ENCODE measurements at places on chromosomes 12 and 14.
A peak's percentile ranks its signal among the peaks of the same experiment; 100 is the strongest.

DNA sequence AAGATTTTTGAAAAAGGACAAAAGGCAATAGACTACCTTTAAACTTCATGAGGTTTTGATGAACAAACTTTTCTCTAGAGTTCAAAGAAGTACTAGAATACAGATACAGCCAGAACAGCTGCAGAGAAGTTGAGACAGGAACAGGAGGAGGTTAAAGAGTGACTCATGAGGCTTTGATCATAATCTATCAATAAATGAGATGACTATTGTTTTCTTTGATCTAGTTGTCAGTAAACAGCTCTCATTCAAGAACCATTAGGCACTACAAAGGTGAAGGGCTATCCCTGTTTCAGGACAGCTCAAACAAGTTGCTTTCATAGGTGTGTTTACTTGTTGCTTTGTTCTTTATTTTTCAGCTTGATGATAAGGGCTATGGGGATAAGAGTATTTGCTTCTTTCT is 2.4 kb downstream of the WASHC3 start:
- no peak for DNase-seq

DNA sequence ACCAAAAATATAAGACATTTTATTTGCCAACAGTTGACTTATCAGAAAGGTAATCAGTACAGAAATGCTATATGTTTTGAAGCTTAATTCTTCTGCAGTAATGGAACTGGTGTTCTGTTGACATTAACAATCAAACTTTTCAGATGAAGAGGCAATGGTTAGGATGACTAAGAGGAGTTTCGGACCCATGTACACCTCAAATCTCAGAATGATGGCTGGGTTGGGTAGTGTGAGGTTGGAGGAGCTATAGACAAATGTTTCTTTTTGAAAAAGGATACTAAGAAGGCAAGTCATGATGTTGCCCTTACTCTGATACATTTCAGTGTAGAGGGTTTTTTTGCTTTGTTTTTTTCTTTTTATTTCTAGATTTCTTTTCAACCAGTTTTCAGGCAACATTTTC is 66.9 kb downstream of the KNTC1 start:
- DNase-seq, result no peak

DNA sequence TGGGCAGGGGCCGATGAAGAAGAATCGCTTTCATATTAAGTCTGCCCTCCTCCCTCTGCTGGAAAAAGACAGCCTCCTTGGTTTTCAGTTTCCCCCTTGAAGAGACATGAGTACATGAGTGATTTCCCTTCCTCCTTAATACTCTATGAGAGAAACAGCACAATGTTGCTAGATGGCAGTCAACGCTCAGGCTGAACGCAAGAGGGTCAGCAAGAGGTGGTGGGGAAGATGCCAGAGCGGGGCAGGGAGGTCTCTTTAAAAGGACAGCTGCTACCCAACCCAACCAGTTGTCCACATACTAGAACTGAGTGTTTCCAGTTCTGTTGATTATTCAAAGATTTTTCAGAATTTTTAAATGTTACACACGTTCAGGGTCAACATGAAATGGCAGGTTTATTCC is 22.8 kb downstream of the CRACR2A start:
- no peak for DNase-seq

- no peak for DNase-seq
These were observed 1117.7 kb downstream of the BCL11B start for GRCh38 chr14:98154254-98154653.

DNA sequence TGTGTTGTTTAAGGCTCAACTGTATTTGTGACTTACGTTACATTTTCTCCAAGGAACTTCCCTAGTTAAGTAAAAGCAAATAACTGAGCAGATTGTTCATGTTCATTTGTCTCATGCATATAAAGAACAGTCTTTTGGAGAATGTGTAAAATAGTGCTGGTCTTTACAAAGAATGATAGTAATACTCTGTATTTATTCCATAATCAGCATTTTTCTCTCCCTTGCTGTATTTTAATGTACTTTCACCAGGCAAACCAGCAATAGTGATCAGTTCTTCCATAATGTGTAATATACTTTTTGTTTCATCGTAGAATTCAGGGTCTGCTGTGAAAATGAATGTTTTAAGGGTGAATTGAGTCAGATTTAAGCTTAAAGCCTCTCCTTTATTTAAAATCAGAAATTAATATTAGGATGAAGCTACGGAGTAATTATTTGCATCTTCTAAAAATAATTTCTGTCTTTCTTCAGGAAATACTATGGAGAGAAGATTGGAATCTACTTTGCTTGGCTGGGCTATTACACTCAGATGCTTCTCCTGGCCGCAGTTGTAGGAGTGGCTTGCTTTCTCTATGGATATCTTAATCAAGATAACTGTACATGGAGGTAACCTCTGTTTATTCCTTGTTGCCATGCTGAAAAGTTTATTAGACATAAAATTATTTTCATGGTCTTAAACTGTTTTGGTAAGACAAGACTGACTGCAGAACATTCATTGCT is 141.1 kb downstream of the ANO6 start:
- DNase-seq, result no peak

DNA sequence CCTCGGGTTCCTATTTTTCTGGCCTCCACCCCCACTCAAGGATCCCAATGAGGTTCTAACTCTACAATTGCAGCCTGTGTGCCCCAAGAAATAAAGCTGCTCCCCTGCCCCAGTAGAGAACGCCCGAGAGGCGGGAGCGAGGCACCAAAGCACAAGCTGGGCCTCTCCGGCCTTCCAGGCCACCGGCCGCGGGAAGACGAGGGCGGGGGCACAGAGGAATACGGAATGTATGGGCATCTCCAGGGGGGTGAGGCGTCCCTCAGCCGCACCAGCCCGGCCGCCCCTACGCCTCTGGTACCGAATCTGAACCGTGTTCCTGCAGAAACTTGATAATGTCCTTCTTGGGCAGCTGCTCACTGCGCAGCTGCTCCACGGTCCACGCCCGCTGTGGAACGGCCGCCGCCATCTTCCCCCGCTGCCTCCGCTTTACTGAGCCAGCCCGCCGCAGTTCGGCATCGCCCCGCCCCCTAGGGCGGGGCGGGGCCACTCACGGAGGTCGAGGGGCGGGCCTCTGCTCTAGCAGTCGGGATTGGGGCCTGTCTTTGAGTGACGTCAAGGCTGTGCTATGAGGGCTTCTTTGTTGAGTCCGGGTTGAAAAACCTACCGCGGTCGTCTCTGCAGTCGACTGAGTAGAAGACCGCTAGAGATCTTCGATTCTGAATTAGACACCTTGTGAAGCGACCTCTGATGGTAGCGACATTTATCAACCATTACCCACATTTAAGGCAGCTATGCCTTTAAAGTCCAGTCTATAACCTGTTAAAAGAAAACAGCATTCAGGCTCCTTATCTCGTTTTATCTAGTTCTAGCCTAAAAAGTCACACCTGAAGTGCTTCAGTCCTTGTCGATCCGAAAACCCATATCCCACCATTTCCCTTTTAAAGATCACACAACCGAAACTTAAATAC is at the start of gene FKBP3:
Gene FKBP3, minus strand, starts transcription at position 431 of the 908 bp plus-strand sequence. Its CDS starts 25 bp downstream, at position 406.
- DNase-seq, result peak; percentile 98

DNA sequence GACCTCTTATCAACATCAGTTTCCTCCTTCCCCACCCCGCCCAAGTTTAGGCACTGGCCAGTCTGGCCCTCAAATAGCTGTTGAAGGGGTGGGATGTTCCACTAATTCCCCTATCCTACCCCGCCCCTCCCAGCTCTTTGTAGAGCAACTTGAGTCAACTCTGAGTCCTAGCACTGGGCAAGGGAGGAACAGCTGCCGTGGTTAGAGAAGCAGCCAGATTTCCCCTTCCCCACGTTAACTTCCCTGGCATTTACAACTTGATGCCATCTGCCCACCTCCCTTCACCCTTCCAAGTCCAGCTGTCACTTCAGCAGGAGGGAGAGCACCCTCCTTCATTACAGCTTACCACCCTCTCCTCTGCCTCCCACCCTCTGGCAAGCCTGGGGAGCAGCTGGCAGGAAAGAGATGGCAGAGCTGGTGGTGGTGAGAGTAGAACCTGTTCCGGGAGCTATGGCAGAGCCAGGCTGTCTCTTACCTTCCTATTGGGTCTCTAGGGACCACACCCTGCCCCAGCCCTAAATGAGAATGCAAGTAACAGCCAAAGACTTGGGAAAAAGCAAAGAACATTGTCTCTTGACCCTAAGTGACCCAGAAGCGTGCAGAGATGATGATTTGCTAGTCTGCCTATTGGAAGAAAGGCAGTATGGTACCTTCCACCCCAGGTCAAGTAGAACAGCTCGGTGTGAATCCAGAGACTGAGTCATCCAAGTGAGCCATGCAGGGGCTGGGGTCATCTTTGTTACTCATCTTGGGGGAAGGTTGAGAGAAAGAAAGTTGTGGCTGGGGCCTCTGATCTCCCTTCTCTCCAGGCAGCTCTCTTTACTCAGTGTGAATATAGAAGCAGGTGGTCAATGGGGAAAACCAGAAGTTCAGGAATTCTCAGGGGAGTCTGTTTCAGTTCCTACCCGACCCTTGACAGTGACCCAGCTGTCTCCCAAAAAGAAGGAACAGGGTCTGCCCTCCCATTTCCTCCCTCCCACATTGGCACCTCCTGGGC is 1.5 kb downstream of the BLOC1S1 start:
- DNase-seq, result no peak

GRCh38 chr14:50830044-50830931 is 674 bp downstream of the NIN start:
- peak; percentile 79 for DNase-seq

DNA sequence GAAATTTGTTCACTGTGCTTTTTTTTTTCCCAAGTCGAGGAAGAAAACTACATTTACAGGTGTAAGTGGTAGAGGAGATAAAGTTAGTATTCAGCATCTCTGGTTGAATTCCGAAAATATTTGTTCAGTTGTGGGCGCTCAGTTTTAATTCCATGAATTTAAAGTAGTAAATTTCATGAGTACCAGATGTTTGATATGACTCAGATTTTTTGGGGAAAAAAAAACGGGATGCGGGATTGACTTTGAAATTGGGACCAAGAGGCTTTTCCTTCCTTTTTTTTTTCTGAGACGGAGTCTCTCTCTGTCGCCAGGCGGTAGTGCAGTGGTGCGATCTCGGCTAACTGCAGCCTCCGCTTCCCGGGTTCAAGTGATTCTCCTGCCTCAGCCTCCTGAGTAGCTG is 1.6 kb downstream of the TULP3 start:
- no peak for DNase-seq

DNA sequence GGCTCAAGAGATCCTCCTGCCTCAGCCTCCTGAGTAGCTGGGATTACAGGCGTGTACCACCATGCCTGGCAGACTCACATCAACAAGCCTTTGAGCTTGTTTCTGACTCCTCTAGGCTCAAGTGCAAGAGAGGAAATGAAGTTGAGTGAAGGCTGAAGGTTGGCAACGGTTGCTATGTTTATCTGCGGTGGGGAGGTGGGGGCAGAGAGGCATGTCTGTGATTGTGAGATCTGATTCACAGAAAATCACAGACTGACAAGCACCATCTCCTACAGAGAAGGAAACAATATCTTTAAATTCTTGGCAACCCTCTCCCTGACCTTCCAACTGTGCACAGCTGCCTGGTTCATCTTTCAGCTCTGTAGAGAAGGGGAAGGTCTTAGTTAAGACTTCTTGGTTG is 22.1 kb upstream of the NINJ2 start:
- peak; percentile 64 for DNase-seq

DNA sequence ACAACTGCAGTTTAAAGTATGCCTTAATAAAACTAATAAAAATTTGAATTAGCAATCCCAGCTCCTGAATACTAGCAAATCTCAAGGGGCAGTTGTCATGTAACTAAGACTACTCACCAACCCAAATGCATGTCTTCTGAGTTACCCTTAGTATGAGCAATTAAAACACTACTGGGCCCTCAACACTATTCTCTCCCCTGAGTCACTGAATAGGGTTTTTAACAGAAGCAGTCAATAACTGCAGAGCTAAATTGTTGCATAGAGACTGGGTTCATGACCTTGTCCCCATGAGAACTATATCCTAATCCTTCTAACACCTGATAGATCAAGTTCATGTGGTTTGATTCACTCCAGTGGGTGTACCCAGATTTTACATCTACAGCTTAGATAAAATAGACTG is 38.8 kb downstream of the MDM1 start:
- DNase-seq, result no peak

DNA sequence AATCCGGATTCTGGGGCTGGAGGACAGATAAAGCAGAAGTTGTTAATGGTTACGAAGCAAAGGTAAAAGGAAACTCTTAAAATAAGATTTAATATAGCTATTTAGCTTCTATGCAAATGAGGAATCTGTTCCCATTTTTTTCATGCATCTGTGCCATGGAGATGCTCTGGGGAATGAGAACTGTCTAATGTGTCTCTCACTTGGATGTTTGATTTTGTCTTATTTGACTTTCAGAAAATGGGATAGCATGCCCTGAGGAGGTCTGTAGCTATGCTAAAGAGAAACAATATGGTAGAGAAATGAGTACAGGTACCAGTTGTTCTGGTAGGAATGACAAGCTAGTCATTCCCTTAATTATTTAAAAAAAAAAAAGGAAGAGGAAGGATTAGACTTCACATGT is 24.3 kb downstream of the C12orf76 start:
- no peak for DNase-seq

DNA sequence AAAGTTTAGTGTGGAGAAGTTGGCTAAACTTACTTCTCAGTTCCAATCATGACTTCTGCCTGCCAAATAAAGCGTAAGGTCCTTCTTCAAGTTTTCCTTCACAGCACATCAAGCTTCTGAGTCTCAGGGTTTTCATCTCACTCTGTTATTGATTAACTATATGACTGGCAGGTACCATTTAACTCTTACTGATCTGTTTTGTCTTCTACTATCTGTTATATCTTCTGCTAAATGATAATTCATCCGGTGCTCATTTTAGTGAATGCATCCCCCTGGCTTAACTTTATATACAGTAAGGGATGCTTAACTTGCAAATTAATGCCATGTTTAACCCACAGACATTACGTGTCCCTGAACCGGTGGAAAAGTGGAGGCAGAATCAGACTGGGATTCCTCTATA is 20.7 kb downstream of the LGR5 start:
- DNase-seq, result no peak

DNA sequence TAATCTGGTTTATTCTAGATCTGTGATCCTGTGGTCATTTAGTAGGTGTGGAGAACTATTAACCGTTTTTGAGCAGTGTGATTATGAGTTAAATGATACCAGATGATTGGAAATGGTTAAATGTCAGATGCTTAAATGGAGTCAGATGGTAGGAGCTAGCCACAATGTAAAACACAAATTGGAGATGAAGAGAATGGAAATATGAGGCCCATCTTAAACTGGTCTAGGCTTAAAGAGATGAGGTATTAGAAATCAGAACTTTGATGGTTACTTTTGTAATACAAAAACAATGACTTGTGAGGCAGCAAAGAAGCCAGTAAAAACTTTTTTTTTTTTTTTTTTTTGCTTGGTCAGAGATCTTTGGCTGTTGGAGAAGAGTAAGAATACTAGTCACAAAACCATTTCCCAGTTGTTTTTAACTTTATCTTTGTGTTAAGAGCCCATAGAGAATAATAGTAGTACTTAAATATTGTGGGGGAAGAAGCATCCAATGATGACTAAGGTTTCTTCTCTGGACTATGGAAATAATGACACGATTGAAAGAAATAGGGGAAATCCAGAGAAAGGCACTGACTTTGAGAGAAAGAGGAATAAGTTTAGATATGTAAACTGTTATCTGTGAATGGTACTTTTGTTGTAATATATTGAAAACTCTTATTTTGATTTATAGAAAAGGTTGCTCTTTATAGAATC is 95.9 kb downstream of the WNK1 start:
- peak; percentile 47 for DNase-seq

All from GM13976 (cell line).